ENCODE measurements at places on chromosomes 4 and X.
A peak's percentile ranks its signal among the peaks of the same experiment; 100 is the strongest.

- no peak for DNase-seq
Observed at GRCh38 chrX:103637604-103638338, 9.0 kb downstream of the TCEAL1 start.

DNA sequence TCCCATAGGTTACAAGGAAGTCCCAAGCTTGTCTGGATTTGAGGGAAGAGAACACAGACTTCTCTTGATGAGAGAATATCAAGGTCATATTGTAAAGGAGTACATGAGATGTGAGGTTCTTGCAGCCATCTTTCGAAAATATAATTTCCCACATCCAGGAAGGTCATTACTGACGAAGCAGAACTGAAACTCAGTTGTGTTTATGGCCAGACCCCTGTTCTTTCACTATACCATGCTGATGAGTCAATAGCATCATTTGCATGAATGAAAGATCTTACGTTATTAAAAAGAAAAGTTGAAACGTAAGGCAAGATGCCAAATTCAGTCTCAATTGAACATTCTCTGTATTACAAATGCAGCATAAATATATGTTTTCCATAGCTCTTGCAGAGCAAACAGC lies 14.2 kb upstream of the CCDC149 start:
- DNase-seq, result no peak

GRCh38 chr4:11428899-11429698 lies 405 bp upstream of the HS3ST1 start:
- peak; percentile 84 for DNase-seq

- no peak for DNase-seq
Observed at GRCh38 chr4:136355970-136356369, 1176.3 kb downstream of the PCDH18 start.

GRCh38 chr4:154502111-154502510 lies 10.5 kb upstream of the DCHS2 start:
- DNase-seq, result no peak

DNA sequence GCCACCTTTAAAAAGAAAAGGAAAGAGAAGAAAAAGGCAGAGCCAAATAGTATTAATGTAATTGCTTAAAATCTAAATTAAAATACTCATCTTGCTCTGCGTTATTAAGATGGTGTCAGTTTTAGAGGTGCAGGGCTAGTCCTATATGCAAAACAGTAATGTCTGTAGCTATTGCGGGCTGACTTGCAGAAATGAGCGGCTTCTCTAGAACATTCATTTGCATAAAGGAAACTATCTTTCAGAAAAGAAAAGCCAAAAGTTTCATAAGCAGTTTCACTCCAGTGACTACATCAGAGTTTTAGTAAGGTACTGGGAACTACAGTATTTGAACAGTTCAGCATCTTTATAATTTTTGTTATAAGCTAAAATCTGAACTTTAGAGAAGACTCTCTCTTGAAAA lies 6.0 kb downstream of the SMAD1 start:
- no peak for DNase-seq

DNA sequence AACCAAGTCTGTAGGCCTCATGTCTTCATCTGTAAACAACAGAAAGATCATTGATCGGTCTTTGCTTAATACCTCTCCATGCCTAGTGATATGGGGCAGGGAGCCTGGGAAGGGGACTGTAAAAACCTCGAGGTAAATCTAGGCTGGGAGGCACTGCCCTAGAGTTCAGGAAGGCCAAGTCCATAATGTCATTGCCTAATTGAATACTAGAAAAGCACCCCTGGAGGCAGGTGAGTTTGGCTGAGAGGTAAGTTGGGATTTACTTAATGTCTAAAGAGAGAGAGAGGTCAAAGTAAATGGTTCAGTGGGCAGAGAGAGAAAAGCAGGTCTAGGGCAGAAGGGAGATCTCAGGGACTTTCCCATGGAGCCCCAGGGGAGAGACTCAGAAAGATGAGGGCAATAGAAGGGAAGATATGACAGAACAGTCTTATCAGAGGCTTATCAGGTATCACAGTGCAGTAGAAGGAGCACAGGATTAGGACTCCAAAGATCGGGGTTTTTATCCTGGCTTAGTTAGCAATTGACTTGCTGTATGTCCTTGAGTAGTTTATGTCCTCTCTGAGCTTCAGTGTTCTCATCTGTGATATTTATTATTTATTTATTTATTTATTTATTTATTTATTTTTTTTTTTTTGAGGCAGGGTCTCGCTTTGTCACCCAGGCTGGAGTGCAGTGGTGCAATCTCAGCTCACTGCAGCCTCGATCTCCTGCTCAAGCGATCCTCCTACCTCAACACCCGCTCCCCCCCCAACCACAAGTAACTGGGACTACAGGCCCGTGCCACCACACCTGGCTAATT lies 85.2 kb downstream of the SLC16A2 start:
- no peak for DNase-seq

Data from Ammon's horn (tissue), 1 donor.